ENCODE measurements at places on chromosomes 2 and 18.

- no peak for DNase-seq
These were observed 555.1 kb upstream of the SALL3 start for GRCh38 chr18:78424403-78425018.

DNA sequence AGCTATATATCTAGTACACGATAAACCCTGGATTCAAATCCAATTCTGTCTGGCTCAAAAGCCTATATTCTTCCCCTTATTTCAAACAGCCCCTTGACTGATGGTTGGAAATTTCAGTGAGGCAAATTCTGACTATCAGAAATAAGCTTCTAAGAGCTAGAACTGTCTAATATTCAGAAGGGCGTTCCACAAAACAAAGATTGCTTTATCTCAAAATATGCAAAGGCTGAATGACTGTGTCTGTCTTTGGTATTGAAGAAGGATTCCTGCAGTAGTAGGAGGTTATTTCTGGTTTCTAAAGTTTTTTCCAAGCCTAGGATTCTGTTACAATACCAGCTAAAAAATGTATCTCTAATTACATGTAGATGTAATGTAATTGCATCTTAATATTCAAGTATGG, 31.1 kb downstream of the DRC1 start:
- no peak for DNase-seq

DNA sequence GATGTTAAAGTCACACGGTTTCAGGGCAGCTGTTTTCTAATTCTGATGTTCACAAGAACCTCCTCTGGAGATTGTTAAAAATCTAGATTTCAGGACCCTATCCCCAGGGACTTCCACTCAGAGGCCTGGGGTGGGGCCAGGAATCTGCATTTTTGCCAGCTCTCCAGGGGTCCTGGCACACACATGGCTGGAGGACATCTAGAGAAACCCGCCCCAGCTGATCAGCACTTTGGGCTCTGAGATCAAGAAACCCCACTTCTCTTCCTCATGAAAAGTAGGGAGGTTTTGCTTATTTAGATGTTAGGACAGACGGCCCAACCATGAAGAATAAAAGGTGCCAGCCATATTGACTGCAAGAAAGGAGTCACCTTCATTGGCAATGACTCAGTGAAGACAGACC, 148.8 kb downstream of the TNS1 start:
- DNase-seq: no peak

- no peak for DNase-seq
These were observed 117.3 kb upstream of the ZFP36L2 start for GRCh38 chr2:43343573-43344304.

GRCh38 chr2:55364189-55365055, 55.2 kb downstream of the CCDC88A start:
- DNase-seq: no peak

DNA sequence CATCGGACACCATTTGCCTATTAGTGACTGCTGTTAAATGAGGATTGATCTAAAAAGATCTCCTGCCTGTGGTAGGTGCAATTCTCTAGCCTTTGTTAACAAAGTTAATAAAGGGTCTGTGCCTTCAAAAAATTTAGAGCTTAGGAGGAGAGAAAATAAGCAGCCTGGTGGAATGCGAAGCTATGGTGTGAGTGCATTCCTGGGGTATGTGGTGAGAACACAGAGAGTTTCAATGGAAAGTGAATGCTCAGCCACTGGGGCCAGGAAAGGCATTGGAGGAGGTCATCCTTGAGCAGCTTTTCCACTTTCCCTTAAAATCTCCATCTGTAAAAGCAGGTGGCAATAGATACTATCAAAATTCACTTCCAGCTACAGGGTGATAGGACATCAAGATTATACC, 331.2 kb upstream of the LRATD1 start:
- no peak for DNase-seq

DNA sequence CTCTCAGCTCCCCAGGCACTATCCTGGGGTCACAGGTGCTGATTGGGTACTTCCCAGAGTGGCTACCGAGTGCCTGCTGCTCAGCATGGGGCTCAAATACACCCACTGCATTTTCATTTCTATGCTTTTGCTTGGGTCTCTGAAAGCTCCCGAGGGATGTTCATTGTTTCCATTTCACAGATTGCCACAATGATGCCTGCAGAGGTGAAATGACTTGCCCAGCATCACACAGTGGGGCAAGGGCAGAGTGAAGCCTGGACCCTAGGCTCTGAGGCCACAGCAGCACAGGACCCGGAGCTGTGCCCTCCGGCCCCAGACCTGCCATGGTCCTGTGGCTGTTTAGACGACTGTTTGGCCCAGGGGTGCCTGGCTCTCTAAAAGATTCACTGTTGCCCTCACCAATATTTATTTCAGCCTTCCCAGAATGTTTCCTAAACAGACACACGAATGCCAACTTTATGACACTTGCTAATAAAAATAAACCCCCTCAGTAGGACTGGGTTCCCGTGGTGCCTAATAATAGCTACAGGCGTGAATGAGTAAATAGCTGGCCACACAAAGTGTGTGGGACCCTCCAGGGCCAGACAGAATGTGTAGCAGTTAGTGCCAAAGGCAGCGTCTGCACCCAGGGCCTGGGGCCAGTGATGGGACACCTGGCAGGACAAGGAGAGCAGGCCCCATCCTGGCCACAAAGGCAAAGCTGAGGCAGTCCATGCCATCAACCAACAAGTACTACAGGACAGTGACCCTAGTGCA, 11.5 kb upstream of the ST8SIA5 start:
- no peak for DNase-seq

GRCh38 chr18:7896161-7896560, 329.0 kb downstream of the PTPRM start:
- no peak for DNase-seq

GRCh38 chr2:145961846-145962245, 1441.9 kb upstream of the ZEB2 start:
- no peak for DNase-seq

GRCh38 chr2:1594123-1594372, 150.3 kb downstream of the PXDN start:
- no peak for DNase-seq

- no peak for DNase-seq
These were observed 100.7 kb upstream of the STK39 start for GRCh38 chr2:168348076-168348475.

DNA sequence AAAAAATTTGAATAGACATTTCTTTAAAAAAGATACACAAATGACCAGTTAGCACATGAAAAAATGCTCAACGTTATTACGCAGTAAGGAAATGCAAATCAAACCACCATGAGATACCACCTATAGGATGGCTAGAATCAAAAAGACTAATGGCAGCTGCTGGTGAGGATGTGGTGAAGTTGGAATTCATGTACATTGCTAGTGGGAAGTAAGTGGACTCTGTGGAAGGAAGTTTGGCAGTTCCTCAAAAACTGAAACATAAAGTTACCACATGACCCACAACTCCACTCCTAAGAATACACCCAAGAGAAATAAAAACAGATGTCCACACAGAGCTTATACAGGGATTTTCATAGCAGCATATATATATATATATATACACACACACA, 51.2 kb downstream of the MBP start:
- DNase-seq: no peak

DNA sequence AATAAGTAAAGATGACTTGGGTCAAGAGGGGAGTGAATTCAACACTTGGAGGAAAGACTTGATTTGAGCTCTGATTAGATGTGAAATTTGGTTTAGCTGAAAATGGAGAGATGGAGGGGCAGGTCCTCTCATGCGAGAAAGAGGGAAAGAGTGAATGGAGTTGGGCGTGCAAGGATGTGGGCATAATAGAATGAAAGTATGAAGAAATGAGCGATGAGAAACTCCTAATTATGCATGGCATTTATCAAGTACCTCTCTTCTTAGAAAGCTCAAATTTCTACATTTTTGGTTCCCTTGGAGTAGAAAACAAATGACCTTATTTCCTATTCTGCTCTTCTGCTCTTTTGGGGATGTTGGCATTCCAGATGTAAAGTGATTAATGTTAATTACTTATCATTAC, 161.5 kb downstream of the PHLPP1 start:
- DNase-seq: no peak

DNA sequence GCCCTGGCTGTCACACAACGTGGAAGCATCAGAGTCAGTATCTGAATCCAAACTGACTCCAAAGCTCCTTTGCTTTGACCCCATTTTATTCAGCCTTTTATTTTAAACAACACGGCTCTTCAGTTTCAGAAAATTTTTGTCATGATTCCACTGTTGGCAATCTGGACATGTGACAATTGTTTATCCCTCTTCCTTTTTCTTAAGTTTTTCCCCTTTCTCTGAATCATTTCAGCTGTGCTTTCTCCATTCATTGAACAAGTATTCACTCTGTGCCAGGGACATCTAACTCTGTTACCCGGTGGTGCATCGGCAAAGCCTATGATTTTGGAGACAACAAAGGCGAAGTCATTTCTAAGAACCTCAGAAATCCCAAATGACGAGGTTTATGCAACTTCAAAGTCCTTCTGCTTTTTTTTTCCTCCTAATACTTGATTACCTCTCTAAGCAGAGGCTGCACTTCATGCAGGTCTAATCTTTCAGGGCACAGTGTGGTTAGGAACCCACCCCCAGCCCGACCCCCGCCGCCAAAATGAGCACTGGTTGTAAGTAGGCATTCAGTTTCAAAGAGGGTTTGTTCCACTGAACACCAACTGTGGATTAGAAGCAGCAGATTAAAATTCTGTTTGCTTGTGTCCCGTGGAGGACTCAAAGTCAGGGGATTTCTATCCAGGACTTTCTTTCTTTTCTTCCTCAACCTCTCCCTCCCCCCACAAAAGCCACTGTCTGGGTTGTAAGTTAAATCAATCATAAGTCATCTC, 18.6 kb downstream of the ST6GAL2 start:
- DNase-seq: no peak

- no peak for DNase-seq
These were observed 61.3 kb downstream of the PTRHD1 start for GRCh38 chr2:24731923-24732322.

DNA sequence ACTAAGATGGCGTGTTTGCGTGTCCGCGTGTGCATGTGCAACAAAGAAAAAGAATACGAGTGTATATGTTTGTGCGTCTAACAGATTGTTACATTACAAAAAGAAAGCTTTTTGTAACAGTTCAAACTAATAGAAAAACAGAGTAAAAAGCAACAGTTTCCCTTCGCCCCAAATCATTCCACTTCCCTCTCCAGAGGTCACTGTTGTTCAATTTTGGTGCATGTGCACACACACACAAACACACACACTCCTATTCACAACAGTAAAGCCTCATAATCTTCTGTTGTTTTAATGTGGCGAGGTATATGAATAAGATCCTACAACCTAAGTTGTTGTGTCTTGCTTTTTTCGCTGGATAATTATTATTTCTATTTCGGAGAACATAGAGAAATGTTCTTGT, 357.3 kb upstream of the SLC8A1 start:
- DNase-seq: no peak

- no peak for DNase-seq
These were observed 49.8 kb downstream of the USP34 start for GRCh38 chr2:61420991-61421544.

DNA sequence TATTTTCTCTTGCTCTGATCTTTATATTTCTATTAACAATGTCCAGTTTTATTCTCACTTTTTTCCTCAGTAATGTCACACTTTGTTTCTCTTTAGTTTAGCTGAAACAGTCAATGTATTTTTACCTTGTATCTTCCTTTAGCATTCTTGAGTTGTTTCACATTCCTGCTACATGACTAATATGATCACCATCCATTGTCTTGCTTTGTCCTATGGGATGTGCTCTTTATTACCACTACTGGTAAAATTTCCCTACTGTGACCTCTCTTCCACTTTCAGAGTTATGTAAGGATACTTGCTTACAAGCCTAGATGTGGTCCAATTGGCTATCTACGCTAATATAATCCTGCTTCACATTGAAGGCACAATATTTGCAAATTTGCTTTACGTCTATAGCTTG, 457.9 kb downstream of the PIK3C3 start:
- no peak for DNase-seq

GRCh38 chr2:159226059-159226461, 60.4 kb downstream of the WDSUB1 start:
- peak; percentile 33 for DNase-seq

GRCh38 chr2:37769551-37769950, 98.1 kb upstream of the CDC42EP3 start:
- DNase-seq: no peak

DNA sequence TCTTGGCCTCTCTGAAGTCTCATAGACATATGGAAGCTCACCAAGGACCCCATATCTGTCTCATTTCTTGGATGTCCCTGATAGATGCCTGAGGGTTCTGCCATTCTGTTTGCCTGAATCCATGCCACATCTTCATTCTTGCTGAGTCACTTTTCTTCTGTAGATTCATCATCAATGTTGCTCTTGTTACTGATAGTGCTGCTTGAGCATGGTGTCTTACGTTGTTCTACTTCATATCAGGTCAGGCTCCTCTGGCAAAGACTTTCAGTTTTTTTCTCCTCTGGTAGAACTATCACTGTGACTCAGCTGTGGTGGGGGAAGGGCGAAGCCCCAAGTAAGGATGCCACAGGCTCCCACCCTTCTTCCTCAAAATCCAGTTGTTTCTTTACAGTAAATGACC, 885.2 kb downstream of the DCDC2C start:
- no peak for DNase-seq

DNA sequence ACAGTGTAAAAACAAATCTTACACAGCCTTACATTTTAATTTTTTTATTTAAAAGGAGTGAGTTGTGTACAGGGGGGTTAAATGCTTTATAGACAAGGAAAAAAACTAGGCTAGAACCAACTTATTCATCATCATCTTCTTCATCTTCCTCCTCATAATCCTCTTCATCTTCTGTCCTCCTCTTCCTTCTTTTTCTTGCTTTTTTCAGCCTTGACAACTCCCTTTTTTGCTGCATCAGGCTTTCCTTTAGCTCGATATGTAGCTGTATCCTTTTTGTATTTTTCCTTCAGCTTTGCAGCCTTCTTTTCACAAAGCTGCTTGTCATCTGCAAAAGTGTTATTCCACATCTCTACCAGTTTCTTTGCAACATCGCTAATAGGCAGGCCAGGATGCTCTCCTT, 113.6 kb upstream of the SP5 start:
- no peak for DNase-seq

- no peak for DNase-seq
These were observed 75.6 kb downstream of the ATL2 start for GRCh38 chr2:38301340-38301968.

- DNase-seq: no peak
These were observed 222.8 kb upstream of the HS6ST1 start for GRCh38 chr2:128541448-128541847.

DNA sequence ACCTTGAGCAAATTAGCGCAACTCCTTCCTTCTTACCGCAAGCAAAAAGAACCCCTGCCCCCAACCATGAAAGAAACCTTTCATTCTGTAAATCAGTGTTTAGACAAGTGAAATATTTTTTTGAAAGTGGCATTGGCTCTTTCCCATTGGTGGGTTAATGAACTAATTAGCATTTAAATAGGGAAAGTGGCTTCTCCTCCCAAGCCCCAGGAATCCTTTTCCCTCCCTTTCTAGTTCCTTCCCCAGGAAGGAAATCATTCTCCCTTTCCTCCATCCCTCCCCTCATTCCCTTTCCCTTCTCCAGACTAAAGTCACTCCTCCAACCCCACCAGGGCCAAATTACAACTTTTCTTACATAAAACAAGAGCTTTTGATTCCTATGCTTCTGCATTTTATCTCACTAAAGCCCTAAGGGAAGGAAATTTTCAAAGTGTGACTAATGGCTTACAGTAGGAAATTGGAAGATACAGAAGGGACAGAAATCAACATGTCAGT, 22.9 kb upstream of the TYMS start:
- DNase-seq: no peak

Measured in CD4-positive, alpha-beta T cell treated with Interleukin-12 subunit alpha and Interleukin-12 subunit beta, for 1 hour (primary cell).